ENCODE measurements at places on chromosomes 3 and 15.

DNA sequence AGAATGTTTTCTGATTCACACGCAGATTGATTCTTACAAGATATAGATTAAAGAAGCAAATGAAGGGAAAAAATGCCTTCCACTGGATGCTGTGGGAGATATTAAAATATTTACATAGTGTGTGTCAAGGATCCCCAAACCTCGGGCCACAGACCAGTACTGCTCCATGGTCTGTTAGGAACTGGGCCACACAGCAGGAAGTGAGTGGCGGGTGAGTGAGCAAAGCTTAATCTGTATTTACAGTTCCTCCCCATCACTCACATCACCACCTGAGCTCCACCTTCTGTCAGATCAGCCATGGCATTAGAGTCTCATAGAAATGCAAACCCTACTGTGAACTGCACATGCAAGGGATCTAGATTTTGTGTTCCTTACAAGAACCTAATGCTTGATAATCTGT is 552.6 kb upstream of the GOLIM4 start:
- no peak for DNase-seq

- no peak for DNase-seq
Measured at GRCh38 chr3:130705501-130705900, 41.1 kb downstream of the PIK3R4 start.

- no peak for DNase-seq
Measured at GRCh38 chr15:39052323-39052705, 487.7 kb upstream of the RASGRP1 start.

DNA sequence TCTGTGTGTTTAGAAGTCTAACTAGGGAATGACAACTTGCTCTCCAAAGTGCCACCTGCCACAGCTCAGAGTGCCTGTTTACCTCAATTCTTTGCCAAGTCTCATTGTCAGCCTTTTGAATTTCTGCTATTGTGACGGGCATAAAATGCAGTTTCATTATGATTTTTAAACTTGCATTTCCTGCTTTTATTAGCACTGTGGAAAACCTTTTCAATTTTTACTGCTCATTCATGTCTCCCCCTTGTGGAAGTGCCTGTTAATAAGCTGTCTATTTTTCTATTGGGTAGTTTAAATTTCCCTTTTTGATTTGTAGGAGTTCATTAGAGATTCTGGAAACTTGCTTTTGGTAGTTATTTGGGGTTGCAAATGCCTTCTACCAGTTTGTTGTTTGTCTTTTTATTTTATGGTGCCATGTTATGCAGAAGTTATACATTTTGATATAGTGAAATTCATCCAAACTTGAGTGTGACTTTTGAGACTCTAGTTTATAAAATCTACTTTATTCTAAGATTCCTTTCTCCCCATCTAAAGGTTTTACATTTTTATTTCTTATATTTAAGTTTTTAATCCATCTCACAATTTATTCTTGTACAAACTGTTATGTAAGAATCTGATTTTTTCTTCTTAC is 53.9 kb upstream of the FRMD4B start:
- peak; percentile 2 for DNase-seq

DNA sequence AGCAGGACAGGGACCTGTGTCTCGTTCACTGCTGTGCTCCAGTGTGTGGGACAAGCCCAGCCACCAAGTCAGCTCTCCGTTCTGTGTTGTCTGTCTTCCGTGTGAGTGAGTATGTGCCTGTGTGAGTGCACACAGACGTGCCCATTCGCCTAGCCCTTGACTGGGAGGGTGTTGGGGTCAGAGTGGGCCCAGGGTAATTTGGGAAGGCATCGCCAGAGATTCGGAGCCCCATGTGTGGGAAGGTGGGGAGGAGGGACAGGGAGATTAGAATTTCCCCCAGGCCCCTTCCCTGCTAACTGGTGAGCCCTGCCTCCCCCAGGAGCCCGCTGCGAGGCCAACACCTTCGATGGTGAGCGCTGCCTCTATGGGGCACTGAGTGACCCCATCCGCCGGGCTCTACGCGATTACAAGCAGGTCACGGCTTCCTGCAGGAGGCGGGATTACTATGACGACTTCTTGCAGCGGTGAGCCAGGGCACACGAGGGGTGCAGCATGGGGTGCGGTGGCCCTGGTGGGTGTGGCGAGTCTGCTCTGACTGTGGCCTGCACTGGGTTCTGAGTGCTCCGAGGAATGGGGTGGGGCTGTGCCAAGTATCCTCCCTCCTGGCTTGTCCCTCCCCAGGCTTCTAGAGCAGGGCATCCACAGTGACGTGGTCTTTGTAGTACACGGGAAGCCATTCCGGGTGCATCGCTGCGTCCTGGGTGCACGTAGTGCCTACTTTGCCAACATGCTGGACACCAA is 3.1 kb downstream of the ABTB1 start:
- no peak for DNase-seq

GRCh38 chr15:34223904-34224596 is 766 bp upstream of the EMC4 start:
- DNase-seq: no peak

DNA sequence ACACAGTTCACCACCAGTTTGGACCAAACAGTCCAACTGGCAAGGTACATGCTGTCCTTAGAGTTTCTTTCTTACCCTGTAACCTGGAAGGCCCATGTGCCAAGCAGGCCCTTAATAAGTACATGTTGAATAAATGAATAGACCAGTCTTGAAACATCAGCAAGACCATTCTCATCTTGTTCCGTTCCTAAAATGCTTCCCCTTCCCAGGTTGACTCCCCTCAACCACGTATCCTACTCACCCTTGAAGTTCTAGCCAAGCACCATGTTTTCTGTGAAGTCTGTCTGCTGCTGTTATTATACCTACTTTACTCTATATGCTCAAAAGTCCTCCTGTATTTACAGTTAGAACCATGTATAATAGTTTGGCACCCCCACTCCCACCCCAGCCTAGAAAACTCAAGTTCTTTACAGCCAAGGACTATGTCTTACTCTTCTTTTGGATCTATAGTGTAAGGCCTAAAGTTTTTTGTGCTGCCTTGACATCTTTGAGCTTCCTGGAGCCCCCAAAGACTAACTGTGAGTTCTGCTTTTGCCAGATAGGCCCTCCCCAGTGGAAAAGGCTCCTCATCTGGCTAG is 49.2 kb upstream of the SSR3 start:
- DNase-seq: no peak

DNA sequence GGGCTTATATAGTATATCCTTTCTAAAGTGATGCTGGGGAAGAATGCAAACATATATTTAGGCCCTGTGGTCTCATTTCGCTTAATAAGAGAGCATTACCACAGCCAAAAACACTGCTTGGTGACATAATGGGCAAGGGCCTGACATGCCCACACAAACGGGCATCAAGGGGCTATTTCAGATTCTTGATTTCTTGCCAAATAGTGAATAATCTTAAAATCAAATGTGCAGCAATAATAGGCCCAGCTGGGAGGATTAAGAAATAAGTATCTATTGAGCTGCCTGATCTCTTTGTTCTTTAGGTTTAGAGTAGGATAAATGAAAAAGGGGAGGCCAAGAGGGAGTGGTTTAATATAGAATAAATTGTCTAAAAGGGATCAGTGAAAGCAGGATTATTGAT is 241.0 kb upstream of the GBE1 start:
- no peak for DNase-seq

GRCh38 chr3:46705751-46706552 is 4.8 kb downstream of the TMIE start:
- no peak for DNase-seq

DNA sequence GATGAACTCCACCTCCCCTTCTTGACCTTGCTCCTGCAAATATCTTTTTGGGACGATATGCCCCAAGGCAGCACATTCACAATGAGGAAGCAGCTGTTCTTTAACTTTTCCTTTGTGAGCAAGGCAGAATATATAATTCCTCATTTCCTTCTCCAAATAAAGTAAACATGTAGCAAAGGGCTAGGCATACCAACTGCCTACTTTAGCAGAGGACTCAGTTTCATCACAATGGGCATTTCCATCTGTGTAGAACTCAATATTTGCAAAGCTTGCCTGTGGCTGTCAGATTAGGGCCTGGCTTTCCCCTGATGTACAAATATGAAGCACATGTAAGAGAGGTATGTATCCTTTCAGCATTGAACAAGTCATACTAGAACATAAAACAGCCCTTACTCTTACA is 366.9 kb downstream of the RSL24D1 start:
- DNase-seq: no peak

DNA sequence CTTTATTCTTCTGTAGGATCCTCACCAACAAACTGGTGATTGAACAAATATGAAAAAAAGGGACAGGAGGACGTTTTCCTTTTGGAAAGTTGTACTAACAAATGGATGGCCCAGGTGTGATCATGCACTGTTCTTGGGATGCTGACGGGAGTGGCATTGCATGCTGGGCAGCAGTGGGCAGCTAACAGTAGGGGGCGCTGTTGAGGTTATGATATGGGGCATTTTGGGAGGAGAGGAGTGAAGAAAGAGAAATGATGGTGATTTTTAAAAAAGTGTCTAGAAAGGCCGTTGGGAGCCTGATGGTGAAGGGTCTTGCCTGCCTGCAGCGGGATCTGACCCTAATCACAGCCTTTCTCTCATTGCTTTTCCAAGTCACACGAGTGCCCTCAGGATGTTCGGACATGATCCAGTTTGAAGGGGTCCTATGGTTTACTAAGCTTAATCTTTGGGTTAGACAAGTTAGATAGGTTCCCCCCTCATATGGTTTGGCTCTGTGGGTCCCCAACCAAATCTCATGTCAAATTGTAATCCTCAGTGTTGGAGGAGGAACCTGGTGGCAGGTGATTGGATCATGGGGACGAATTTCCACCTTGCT is 46.2 kb upstream of the PRTG start:
- DNase-seq: peak; percentile 27

DNA sequence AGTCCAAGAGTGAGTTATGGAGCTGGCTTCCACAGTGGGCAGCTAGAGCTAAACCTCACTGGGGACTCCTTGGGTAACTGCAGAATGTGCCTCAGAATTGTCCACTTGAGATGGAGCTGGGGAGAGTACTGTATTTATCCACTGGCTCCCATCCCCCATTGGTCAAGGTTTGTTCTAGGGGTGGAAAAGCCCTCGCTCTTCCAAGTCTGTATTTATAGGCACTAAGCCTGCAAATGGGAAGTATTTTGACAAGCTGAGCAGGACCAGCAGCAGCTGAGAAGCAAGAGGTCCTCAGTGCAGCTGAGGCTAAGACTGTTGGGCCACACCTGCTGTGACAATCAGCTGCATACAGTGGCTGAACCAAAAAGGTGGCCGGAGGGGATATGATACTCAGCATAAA is 5.8 kb downstream of the USP13 start:
- DNase-seq: no peak

DNA sequence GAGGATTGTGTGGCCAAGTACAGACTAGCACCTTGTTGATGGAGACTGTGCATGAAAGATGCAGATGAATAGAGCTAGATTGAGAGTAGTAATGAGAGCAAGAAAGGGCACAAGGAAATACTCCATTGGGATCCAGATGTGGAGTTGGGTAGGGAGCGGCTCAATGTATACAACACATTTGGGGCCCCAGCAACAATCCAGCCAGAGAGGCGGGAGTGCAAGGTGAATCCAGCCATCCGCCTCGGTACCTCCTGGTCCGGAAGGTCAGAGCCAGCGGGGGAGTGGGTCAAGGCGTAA is 9.0 kb downstream of the ISL2 start:
- DNase-seq: no peak
